ENCODE measurements at places on chromosomes 3 and 15.

- no peak for DNase-seq
These were observed 15.1 kb upstream of the RFTN1 start for GRCh38 chr3:16528581-16528993.

- DNase-seq = no peak
These were observed 81.2 kb upstream of the GOLGA8J start for GRCh38 chr15:30001602-30002001.

- no peak for DNase-seq
These were observed 781.5 kb downstream of the TBL1XR1 start for GRCh38 chr3:176415661-176416295.

GRCh38 chr3:150396956-150397550 is 11.0 kb upstream of the TSC22D2 start:
- DNase-seq = no peak

DNA sequence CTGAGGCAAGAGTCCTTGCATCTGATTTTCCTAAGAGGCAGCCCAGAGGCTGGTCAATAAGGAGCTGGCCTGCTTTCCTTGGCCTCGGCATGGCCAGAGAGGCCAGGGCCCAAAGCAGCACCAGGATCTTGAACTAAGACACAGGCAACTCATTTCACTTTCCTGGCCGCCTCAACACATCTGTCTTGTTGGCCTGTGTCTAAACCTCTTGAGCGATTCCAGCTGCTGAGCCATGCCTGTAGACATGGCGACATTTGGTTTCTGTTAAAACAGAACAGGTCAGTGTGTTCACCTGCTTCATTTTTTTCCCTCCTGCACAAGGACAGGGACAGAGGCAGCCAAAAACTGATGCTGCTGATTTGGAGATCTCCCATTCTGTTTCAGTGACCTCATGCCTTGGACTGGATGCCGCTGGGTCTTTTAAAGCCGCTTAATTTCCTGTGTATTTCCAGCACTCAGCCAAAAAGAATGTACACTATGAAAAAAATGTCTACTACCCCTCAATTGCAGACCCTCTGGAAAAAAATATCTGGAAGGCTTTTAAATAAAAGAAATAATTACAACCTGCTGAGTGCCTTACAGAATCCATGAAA is 266.6 kb upstream of the ICE2 start:
- no peak for DNase-seq

DNA sequence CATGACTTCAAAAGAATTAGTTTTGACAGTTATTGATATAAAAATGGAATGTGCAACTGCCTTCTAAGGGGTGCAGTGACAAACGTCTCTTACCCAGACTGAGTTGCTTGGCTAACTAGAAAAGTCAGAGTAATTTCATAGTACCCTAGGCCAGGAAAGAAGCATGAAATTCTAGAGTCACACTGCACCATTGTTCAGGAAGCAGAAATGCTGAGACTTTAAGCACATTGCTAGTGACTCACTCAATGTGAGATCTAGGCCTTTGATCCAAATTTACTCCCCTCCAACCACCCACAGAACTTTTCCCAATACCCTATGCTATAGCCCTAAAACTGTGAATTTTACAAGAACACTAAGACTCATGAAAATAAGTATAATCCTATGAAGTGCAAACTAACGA is 110.8 kb downstream of the DUT start:
- no peak for DNase-seq

GRCh38 chr15:90489514-90489913 is 40.2 kb upstream of the CRTC3 start:
- no peak for DNase-seq

GRCh38 chr3:25293736-25294135 is 134.3 kb upstream of the RARB start:
- no peak for DNase-seq

- DNase-seq = peak; percentile 55
These were observed 1.9 kb downstream of the TNIK start for GRCh38 chr3:171458071-171458863.

- no peak for DNase-seq
These were observed 5.9 kb upstream of the MLF1 start for GRCh38 chr3:158565076-158565475.

DNA sequence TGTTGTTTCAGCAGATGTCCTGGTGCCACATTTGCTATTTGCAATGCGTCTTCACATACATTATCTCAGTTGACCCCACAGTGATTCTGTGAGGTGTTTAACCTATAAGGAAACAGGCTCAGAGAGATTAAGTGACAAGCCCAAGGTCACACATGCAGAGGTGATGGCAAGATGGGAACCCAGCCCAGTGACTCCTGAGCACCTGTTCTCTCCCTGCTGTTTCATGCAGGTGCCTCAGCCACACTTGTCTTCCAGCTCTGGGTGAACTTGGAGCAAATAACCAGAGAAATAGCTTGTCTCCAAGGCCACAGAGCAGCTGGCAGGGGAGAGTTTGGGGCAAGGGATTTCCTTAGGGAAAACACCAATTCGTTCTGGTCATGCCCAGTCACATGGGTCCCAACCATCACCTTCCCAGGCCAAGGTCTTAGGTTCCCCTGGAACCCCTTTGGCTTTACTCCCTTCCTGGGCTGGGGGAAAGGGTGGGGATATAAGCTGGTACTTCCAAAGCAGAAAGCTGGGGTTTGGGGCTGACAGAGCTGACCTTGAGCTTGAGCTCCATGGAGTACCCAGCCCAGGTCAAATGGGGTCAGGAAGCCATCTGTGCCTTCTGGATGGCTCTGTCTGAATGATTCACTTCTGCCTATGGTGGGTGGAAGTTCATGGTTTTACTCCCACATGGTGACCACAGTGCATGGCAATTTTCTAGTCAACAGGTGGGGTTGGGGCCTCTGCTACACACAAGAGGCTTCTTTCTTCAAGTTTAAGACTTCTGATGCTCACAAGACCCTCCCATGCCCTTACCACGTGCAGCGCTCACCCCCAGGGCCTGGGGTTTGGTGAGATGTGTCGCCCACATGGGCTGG is 22.4 kb downstream of the LIPC start:
- peak; percentile 74 for DNase-seq

- no peak for DNase-seq
These were observed 737.7 kb upstream of the ALCAM start for GRCh38 chr3:104629038-104629437.

GRCh38 chr3:13715961-13716360 is 163.9 kb downstream of the WNT7A start:
- peak; percentile 13 for DNase-seq

- DNase-seq = no peak
These were observed 26.6 kb upstream of the MGA start for GRCh38 chr15:41633609-41634008.

DNA sequence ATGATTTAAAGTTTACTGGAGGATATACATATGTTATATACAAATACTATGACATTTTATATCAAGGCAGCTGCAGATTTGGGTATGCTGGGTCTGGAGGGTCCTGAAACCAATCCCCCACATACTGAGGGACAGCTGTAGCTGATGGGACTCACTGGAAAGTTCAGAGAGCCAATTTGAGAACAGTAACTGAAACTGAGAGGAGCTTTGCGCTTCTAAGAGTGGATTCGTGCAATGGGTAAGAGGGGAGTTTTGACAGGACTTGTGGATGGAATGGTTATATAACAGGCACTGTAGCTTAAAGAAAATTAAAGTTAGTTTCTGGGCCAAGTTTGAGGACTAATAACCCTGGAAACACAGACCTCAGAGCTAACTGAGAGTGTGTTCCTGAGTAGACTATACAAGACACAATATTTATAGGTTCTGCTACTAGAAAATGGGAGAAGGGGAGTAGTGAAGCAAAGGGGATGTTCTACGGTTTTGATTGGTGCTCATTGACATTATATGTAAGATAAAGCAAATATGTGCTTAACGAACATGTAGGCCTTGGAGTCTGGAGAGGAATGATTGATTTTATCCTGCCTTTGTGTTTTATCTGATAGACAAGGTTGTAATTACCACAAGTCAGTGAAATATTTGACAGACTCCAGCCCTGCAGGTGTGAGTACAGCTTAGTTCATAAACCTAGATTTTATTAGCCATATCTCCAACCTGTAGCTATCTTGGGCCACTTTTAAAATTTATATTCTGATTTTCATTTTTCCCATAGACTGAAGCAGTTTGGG is 4.8 kb upstream of the ZMAT3 start:
- DNase-seq = no peak

DNA sequence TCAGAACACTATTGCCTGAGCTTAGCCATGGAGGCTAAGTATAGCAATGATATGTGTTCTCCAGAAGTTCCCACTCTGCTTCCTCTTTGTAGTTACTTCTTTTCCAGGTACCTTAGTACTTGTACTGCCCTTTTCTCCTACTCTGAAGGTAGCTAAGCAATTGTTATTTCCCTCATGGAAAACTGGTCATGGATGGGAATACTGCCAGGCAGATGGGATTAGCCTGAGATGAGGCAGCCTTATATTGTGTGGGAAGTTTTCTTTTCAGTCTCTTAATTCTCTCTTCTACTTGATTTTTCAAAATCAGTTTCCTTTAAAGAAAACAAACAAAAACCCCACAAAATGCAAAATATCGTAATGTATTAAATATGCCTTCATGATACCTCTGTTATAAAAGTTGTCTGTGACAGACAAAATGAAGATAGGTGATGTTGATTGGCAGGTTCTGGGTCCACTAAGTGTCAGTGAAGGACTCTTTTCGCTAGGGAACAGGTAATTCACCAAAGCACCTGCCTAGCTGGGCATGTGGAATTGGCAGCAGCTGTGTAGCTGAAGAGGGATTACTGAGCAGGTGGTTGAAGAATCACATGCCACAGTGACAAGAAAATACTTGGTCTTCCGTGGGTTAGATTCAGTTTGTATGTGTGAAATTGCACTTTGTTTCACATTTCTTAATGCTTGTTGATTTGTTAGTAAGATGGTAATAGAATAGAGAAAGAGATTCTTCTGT is 4.1 kb downstream of the ZNF609 start:
- no peak for DNase-seq

DNA sequence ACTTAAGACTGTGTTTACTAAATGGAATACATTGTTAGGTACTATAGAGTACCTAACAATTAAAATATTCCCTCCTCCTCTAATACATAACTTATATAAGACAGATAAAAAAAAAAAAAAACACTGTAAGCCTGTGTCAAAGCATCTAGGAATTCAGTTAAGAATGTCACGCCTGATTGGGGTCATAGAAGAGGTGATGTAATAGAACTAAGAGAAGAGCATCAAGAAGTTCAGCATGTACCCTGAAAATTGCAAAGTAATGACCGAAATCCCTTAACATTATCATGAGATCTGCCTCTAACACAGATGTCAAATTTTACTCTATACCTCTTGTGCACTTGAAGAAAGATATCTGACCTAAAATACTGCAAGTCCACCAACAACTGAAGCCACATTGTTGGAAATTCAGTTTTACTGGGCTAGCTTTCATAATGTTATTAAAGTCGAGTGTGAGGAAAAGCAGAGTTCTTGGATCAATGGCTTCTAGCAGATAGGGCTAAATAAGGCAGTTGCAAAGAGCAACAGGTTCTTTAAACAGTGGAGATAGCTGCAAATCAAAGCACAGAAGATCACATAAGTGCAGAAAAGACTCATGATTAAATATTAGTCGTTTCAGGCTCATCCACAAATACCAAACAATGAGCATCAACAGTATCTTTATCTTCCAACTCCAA is 75.0 kb downstream of the TBL1XR1 start:
- DNase-seq = no peak

GRCh38 chr3:141370065-141370533 is 1.8 kb downstream of the ZBTB38 start:
- peak; percentile 55 for DNase-seq

DNA sequence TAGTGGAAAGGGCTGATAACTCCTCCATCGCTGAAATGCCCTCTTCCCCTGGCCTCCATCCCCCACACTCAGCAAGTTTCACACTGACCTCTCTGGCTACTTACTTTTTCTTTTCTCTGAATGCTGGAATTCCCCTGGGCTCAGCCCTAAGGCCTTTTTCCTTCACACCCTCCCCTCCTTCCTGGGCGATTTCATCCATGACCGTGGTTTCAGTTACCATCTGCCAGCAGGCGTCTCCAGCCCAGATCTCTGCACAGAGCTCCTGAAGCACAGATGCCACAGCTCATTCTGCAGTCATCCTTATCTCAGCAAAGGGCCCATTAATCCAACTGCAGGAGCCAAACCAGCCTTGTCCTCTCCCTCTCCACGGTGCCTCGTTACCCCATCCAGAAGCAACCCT is 114.0 kb downstream of the RFTN1 start:
- DNase-seq = no peak

DNA sequence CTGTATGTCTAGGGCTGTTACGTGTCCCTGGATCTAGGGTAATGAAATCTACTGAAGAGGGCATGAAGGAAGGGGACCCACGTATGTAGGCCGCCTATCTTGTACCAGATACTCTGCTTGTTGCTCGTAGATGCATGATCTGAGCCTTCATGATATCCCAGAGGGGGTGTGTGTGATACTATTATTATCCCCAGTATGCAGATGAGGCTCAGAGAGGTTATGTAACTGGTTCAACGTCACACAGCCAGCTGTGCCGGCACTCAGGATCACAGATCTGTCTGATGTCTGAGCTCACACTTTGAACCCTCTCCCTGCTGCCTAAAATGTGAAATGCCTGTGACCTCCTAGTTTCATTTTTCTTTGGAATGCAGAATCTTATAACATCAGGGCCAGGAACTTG is 36.2 kb upstream of the SEC13 start:
- DNase-seq = no peak

- DNase-seq = peak; percentile 8
These were observed 22.8 kb downstream of the EHD4 start for GRCh38 chr15:41949401-41950126.

- DNase-seq = no peak
These were observed 381.4 kb upstream of the ONECUT1 start for GRCh38 chr15:53171571-53171970.

GRCh38 chr15:29139540-29140459 is 129.8 kb downstream of the NSMCE3 start:
- DNase-seq = peak; percentile 75
